ENCODE measurements at places on chromosomes 13 and 19. TPM values are rescaled to one million over a fixed set of nuclear protein-coding genes. Genes with fewer than 3 reads are reported as not detected.

DNA sequence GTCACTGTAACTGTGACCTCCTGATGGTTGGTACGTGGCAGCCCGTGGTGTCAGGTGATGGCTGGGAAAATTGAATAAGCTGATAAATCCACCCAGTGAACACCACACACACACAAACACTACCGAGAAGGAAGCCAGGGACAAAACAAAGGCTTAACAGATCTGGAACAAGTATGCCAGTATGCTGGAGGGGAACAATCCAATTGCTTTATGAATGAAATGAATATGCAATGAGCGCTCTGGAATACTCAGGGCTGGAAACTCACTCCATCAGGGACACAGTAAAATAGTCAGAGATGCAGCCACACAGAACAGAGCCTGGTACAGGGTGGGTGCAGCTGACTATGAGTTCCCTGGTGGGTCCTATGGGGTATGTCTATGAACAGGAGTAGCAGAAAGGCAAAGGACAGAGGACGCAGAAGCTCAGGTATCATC is 16.7 kb downstream of the TMTC4 start:
- peak; percentile 20 for DNase-seq

CEACAM6 gene
- not detected for total RNA-seq

DNA sequence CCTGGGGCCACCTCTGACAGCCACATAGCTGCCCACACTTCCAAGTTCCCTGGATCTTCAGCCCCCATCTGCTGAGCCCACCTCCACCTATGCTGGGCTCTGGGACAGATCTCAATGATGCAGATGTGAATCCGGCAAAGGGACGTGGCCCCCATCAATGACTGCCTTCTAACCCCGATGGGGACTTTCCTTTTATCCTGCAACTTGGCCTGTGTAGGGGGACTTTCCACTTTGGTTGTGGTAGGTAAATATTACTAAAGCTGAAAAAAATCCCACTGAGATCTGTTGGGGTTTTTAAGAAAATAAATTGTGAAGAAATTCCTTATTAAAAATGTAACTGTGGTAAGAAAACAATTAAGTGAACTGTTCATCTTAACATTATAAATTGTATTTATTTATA is 20.8 kb upstream of the ASPDH start:
- DNase-seq = no peak

EDNRB gene
- 5.9 TPM for total RNA-seq

PRR22 gene
- 3.6 TPM for total RNA-seq

Data from endodermal cell (in vitro differentiated cells).